GM23338 (cell line): ENCODE measurements at places on chromosomes 3 and 15.

DNA sequence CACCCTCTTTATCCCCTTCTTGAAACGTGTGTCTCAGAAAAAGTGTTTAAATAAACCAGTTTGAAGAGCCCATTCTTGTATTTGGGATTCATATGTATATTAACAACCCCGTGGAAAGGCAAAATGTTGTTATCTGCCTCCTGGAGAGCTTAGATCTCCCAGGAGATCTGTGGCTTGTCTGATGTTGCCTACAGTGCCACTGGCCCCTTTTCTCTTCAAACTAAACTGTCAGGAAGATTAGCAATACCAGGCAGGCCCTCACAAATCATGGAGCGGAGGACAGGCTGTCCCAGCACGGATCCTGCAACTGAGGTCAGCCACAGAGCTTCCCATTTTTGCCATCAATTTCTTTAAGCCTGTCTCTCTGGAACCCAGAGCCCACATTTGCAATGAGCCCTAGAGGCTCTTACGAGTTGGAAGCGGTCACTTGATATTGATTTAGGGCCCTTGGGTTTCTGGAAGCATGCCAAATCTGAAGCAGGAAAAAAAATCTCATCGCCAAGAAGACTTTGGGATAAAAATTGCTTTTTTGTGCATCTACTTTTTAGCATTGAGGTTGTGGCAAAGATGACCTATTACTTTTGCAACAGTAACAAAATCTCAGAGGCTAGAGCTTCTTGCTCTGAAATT lies 234.1 kb downstream of the OPA1 start:
- DNase-seq, result no peak

GRCh38 chr15:76866716-76867321 lies 38.3 kb downstream of the SCAPER start:
- peak; percentile 43 for DNase-seq

GRCh38 chr3:15409774-15410173 lies 17.6 kb downstream of the METTL6 start:
- no peak for DNase-seq

DNA sequence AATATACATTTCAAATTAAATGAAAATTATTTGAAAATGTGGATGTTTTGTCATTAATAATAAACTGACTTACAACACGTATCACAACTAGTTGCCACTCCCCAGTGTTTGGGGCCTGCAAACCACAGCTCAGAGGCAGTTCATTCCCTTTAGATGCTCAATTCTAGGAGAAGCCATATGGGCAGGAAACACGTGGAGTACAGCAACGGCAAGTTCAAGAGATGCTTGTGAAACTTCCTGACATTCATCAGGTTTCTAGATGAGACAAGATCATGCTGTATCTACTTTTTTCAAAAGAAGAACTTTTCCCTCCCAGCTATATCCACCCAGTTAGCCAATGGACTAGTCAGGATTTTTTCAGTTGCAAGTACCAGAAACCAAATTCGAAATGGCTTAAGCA lies 17.6 kb upstream of the PLA2G4D start:
- no peak for DNase-seq

DNA sequence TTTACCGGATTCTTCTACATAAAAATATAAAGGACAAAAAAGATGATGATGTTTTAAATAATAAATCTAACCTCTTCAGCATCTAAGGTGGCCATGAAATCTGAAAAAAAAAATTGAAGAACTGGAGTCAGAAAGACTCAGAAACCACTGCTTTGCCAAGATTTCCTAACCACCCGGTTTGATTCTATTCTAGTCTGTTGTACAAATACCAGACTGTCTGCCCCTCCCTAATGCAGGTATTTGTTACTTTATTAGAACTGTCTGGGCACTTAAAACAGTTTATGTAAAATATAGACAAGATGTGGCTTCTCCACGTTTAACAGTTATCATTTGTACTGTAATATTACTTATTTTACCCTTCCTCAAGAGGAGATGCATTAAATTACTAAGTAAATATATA lies 48.8 kb downstream of the UACA start:
- no peak for DNase-seq

GRCh38 chr3:190458040-190458439 lies 8.3 kb upstream of the TMEM207 start:
- DNase-seq, result peak; percentile 45
